ENCODE measurements at places on chromosomes 5 and 9.

- DNase-seq = no peak
Observed at GRCh38 chr9:122695696-122696095, 20.8 kb downstream of the OR1L3 start.

- no peak for DNase-seq
Observed at GRCh38 chr5:93607367-93608258, 24.6 kb downstream of the NR2F1 start.

DNA sequence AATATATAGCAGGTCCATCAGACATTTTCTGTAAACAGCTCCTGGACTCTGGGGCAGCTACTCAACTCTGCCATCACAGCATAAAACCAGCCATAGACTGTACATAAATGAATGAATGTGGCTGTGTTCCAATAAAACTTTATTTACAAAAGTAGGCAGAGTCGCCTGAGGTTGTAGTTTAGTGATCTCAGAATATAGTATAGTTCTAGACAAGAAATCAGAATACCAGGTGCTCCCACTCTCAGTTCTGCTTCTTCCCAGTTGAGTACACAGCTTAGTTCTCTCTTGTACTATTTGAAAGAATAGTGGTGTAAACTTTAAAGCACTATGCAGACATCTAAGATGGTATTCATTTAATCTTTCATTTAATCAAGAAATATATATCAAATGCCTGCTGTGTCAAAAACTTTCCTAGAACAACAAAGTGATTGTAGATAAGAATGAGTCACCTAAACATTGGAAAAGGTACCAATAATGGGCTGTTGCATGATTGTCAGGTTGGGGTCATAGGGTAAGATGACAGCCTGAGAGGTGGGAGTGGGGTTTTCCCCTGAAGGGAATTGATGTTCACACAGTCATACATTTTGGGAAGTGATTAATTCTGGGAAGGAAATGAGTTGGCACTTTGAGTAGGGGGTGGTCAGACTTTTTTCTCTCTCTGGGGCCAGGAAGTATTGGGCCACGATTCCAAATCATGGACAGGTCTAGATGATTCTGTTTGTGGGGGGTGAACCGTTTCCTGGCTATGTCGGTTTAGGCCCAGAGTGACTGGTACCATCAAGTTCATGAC, 37.0 kb downstream of the TNFSF8 start:
- DNase-seq = no peak

GRCh38 chr5:62413711-62414110, 1.1 kb downstream of the IPO11 start:
- no peak for DNase-seq

DNA sequence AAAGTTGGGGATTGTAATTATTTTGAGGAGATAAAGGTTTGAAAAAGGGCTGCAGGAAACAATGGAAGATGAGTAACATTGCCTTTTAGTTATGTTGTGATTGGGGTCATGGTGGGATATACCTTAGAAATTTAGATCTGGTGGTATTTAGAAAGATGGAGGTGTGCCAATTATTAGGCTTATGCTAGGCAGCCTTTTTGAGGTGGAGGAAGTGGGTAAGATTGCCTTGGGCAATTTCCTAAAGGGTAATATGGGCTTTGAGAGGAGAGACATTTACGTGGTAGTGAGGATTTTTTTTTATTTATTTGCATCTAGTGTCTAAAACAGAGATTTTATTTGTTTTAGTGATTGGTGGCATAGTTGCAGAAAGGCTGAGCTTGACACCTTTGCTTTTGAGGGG, 10.5 kb downstream of the HSPA4 start:
- DNase-seq = no peak

DNA sequence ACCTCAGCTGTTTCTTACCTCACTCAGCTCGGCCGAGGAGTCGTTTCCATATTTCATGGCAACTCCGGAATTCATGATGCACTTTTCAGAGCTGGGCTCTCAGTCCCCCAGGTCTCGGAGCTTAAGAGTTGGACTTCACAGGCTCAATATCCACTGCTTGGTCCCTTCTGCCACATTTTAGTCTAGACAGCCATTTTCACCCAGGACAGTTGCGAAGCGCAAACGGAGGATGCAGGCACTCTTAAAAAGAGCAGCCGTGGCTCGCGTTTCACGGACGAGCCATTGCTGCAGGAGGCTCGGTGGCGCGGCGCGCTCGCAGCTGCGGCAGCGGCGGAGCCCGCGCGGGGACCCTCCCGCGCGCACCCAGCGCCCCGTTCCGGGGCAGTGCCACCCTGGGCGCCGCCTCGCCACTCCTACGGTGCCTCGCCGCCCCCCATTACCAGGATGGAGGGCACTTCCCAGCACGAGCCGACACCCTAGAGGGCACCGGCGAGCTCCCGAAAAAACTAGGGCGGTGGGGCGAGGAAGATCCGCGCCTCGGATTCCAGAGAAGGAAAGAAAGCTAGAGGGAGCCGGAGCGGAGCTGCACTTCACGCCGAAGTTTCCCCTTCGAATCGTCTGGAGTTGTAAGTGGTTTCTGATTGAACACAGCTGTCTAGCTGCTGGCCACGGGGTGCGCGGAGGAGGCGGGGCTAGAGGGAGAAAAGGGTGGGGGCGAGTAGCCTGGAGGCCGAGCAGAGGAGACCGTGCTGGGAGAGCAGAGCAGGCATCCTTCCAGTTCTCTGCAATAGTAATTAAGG, 140.3 kb downstream of the TSSK1B start:
- peak; percentile 94 for DNase-seq

Measured in osteocyte (in vitro differentiated cells).